RCC 7860 (cell line): ENCODE measurements at places on chromosomes 3 and 15.

DNA sequence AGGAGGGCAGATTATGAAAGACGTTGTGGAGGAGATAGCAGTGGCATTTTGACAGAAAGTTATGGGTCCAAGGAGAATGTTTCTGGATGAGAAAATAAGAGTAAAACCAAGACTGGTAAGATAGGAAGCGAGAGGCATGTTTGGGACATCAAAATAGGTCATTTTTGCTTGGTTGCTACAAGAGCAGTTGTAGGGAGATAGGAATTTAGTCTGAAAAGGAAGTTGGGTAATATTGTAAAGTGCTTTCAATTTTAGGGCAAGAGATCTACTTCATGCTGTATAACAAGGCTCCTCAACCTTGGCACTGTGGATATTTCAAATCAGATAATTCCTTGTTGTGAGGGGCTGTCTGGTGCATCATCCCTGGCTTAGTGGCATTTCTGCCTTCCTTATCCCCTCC lies 118.0 kb upstream of the DPH6 start:
- no peak for DNase-seq

DNA sequence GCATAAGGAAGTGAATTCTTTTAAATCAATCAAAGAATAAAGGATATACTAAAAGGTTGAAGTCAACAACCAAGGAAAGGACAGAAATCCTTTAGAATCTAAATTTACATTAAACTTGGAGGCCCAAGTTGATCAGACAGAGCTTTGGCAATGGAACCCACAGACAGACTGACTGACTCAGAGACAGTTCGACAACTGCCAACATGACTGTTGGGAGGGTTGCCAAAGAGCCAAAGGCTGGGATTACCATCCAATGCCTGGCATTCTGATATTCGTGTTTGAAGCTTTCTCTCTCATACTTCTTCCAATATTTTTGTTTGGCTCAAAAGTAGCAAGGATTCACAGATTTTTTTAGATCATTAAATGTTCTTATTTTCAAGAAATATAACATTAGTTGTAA lies 406.1 kb downstream of the PLCL2 start:
- DNase-seq: no peak

- DNase-seq: no peak
Observed at GRCh38 chr3:15023719-15024118, 41.4 kb downstream of the MRPS25 start.

- DNase-seq: no peak
Observed at GRCh38 chr3:156093964-156094363, 26.4 kb upstream of the KCNAB1 start.

- no peak for DNase-seq
Observed at GRCh38 chr15:91318931-91319330, 218.9 kb downstream of the SV2B start.

- DNase-seq: no peak
Observed at GRCh38 chr3:125003859-125004595, 51.8 kb downstream of the HEG1 start.

DNA sequence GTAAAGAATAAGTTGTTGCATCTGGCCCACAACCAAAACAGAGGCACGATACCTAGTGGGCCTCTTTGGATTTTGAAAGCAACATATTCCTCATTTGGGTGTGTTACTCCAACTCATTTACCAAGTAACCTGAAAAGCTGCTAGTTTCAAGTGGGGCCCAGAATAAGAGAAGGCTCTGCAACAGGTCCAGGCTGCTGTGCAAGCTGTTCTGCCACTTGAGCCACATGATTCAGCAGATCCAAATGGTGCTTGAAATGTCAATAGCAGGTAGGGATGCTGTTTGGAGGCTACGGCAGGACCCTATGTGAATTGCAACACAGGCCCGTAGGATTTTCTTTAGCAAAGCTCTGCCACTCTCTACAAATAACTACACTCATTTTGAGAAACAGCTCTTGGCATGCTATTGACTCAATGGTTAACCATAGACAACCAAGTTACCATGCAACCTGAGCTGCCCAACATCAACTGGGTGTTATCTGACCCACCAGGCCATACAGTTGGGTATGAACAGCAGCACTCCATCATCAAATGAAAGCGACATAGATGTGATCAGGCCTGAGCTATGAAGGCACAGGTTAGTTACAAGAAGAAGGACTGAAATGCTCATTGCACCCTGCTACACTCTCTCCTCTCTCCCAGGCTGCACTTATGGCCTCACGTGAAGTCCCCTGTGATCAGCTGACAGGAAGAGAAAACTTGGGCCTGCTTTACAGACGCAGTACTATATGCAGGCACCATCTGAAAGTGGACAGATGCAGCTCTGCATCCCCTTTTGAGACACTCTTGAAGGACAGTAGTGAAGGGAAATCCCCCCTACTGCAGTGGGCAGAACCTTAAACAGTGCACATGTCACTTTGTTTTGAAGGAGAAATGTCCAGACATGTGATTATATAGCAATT lies 9.5 kb upstream of the MCF2L2 start:
- no peak for DNase-seq

GRCh38 chr3:12833222-12834161 lies 7.9 kb downstream of the RPL32 start:
- DNase-seq: no peak

DNA sequence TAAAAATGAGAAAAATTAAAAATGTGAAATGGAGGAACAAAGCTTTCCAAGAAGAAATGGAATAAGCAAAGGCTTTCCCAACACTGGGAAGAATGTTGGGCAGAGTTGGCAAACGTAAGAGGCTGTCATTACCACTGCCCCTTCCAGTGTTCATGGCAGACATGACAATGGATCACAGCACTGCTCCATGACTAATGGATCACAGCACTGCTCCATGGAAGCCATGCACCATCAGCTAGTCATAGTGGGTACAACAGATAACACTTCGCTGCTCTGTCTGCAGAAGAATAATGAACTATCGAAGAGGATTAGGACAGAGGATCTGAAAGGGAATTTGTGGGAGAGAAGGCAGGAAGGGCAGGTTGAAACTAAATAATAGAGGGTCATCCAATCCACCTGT lies 5.0 kb downstream of the CAV3 start:
- DNase-seq: no peak

DNA sequence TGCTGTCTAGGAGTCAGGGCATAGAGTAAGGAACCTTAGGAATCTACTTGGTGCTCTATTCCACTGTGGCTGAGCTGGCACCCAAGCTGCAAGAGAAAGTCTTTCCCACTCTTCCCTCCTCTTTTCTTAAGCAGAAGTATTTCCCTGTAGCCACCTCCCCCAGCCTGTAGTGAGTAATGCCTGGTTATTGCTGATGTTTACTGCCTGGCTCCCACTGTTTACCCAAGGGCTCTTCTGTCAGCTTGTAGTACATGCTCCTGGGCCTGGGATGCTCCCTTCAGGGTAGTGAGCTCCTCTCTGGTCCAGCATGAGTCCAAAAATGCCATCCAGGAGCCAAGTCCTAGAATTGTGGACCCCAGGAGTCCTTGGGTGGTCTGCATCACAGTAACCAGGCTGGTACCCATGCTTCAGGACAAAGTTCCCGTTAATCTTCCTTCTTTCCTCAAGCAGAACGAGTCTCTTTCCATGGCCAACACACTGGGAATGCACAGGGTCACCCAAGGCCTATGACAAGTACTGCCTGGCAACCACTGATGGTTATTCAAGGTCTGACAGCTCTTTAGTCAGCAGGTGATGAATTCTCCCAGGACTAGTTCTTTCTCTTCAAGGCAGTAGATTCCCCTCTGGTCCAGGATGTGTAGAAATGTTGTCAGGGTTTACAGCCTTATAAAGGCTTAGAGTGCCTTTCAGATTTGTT lies 17.6 kb downstream of the GALK2 start:
- no peak for DNase-seq

GRCh38 chr3:114218578-114219185 lies 18.7 kb downstream of the ZNF80 start:
- no peak for DNase-seq

GRCh38 chr3:187012609-187013051 lies 82.3 kb downstream of the ST6GAL1 start:
- DNase-seq: no peak

DNA sequence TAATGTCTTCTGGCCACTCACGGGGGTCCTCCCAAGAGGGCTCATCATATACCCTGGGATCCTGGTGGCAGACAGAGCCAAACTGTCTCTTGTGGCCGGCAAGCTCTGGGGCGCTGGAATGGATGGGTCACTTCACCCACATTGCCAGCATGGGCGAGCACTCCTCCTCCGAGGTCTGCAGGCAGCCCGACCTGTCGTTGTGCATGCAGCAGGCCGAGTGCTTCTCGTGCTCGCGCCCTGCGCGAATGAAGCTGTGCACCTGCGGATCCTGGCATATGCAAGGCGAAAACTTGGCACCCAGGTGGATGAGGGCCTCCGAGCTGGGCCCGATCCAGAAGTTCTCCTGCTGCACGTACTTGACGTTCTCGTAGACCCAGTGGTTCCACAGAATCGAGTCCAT lies 33.6 kb upstream of the GRIP2 start:
- no peak for DNase-seq

GRCh38 chr3:43759297-43759782 lies 68.6 kb downstream of the ABHD5 start:
- DNase-seq: peak; percentile 98

DNA sequence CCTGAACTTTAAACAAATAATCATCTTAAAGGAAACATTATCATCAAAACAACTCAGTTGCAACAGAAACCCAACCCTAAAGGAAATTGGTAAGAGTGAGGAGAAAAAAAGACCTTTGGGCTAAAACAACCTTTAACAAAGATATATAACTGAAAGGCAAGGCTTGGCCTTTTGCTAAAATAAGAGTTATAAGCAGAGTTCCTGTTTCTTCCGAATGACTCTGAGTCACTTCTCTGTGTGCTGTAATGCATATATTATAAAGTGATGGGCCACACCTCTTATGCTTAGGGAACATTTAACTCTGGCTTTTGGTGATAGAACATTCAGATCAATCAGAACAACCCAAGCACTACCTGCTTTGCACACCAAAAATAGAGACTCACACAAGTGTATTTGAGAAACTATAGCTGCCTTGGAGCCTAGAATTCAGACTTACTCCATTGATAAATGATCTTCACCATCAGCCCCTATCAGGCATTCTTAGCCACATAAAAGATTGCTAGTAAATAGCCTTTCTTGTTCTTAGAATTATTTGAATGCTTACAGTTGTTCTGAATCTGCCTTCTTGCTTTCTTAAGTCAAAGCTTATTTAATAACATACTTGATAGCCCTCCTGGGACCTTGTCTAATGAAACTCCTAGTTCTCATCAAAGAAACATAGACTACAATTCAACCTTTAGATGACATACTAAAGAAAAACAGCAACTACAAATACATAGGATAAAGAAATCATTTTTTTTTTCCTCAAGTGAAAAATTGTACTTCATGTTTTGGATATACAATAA lies 294.2 kb upstream of the SEMA6D start:
- no peak for DNase-seq

- peak; percentile 14 for DNase-seq
Observed at GRCh38 chr15:44034933-44035624, 160.0 kb downstream of the FRMD5 start.

GRCh38 chr15:78752492-78753358 lies 58.5 kb downstream of the ADAMTS7 start:
- DNase-seq: no peak

- no peak for DNase-seq
Observed at GRCh38 chr3:111069974-111070771, 1.4 kb upstream of the NECTIN3 start.

DNA sequence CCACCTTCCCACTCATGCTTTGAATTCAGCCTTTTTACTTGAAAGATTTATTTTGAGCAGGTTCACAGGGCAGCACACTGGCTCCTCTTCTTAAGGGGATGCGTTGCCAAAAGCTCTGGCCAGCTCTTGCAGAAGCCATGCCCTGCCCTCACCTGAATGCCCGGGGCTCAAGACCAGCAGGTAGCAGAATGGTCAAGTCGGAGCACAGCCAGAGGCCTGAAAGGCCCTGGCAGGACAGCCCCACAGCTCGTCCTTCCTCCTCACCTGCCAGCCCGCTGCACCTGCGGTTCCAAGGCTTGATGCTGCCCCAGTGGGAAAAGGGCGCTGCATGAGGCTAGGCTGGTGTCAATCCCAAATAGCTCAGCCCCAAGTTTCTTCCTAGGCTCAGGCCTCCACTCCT lies 13.1 kb downstream of the CA12 start:
- no peak for DNase-seq

DNA sequence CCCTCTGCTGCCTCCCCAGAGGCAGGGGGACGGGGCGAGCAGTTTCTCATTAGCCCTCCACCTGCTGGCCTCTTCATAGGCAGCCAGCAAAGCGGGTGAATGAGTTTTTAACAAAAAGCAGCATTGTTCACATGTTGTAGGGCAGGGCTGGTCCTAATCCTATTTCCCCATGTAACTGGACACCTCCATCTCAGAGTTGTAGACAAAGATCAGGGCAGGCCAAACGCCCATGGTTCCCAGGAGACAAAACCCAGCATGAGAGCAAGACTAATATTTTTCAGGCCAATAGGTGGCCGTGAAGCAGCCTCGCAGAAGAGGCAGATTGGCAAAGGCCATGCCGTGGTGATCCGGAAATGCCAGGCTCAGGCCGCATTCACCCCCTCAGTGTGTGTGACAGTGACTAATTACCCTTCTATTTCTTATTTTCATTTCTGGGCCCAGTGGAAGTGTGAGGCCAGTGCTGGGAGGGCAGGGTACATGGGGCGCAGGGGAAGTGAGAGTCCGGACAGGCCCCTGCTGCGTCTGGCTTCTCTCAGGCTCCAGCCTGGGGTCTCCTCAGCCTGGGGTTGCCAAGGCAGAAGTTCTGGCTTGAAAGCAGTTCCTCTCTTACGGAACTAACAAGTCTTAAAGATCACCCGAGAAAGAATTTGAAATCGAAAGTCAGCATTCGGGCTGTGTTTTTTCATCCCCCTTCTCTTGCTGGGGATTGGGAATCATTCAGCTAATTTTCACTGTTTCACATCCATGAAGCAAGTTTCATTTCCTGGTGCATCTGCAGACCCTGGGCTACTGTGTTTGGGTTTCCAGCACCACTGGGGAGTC lies 64.8 kb downstream of the BOC start:
- no peak for DNase-seq

- DNase-seq: no peak
Observed at GRCh38 chr3:63565220-63565619, 87.3 kb upstream of the SNTN start.

DNA sequence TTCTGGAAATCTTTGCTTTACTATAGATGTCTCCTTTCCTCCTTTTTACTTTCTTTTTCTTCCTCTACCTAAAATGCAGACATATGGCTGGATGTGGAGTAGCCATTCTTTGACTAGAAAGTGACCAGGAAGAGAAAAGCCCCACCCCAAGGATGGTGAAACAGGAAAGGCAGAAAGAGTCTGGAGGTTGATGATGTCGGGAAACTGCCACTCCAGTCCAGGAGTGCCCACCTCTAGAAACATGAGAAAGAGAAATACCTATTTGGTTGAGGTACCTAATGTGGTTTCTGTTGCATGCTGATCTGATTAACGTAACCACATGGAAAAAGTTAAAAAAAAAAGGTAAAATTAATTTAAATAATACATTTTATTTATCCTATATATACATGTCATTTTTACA lies 55.2 kb upstream of the SSR3 start:
- DNase-seq: no peak

DNA sequence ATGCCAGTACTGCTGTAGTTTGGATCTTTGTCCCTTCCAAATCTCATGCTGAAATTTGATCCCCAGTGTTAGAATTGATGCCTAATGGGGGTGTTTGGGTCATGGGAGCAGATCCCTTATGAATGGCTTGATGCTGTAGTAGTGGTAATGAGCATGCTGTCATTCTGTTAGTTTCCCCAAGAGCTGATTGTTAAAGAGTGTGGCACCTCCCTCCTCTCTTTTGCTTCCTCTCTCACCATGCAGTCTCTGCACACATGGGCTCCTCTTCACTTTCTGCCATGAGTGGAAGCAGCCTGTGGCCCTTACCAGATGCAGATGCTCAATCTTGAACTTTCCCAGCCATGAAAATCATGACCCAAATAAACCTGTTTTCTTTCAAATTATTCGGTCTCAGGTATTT lies 141.3 kb upstream of the DPPA4 start:
- DNase-seq: no peak
